ENCODE measurements at places on chromosomes 1 and 21.

DNA sequence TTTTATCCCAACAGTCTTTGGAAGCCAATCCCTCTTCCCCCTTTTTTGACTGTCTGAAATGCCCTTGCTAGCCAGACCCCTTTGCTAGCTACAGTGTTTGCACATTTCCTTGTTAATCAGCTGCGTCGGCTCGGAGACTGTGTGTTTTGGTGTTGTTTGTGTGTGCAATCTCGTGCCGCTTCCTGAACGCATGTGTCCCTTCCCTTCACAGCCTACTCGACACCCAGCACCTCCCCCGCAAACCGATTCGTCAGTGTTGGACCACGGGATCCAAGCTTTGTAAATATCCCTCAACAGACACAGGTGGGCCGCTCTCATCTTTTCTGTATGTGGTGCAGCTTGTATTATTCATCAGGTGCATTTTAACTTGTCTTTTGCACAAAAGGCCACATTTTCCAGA lies 298.7 kb downstream of the TM2D1 start:
- DNase-seq = no peak

GRCh38 chr1:26361605-26362122 lies 7.7 kb upstream of the CRYBG2 start:
- no peak for DNase-seq

DNA sequence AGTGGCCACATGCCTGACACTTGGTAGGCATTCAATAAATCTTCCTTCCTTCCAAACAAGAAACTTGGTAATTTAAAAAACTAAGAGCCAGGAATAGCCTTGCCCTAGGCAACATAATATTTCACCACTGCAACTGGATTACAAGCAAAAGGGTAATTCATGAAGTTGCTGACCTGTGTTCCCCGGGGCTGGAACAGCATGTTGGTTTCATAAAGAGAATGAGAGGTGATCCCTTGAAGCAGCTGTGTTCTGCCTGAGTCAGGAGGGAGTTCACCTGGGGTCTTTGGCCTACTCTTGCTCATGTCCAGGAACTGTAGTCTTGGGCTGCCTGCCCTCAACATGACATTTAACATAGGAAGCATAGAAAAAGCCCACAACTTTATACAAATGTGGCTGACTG lies 329.0 kb upstream of the DAB1 start:
- no peak for DNase-seq

DNA sequence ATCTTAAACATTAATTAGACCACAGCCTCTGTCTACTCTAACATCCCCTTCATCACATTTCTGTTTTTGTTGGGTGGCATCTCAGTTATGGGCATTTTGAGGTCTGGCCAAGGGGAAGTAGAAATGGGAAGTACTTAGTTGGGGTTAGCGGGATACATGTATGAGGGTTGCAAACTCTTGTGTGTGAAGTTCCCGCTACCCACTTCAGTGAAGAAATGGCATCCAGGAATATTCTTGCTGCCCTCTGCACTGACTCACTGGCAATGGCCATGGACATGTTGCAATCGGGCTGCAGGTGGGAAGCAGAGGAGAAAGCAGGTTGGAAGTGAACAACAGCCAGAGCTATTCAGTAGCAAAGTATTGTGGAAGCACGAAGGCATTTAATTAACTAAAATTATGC lies 7.4 kb downstream of the CD48 start:
- DNase-seq = no peak

- peak; percentile 25 for DNase-seq
These were observed 36.4 kb downstream of the PDC start for GRCh38 chr1:186424539-186424938.

- DNase-seq = no peak
These were observed 47.0 kb upstream of the AIM2 start for GRCh38 chr1:159123587-159123986.

GRCh38 chr1:46719689-46720088 lies 775 bp upstream of the EFCAB14 start:
- DNase-seq = peak; percentile 57

DNA sequence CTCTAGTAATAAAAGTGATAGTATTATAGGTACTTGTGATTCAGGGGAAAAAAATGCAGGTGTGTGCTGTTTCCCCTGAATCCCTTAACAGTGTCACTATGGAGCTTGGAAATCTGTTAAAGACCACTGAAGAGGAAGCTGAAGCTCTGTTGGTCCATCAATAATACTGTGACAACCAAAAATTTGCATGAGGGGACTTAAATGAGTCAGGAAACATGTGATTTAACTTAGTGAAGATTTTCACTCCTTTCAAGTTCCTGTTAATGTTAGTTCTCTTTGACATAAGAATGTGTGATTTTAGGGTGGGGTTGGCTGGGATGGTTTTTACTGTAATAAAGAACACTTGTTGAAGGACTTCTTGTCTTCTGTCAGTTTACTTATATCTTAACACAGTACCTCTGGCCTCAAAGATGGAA lies 32.0 kb downstream of the VANGL2 start:
- DNase-seq = no peak

GRCh38 chr1:246760422-246761347 lies 36.5 kb downstream of the SCCPDH start:
- DNase-seq = no peak

DNA sequence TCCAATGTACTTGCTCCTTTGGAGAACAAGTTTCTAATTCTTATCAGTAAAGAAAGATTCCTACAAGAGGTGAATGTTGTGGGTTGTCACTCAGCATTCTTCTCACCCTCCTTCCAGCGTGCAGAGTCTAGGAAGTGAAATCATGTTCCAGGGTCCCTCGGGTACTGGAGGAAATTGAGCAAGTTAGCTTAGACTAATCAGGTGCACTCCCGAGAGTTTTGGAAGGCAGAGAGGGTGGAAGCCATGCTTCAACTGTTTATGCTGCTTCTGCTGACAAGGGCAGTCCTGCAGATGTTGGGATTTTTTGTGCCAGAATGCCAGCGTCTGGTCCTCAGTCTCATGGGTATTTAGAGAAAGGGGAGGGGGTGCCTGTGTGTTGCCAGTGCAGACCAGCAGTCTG lies 5.3 kb upstream of the C1orf115 start:
- no peak for DNase-seq

DNA sequence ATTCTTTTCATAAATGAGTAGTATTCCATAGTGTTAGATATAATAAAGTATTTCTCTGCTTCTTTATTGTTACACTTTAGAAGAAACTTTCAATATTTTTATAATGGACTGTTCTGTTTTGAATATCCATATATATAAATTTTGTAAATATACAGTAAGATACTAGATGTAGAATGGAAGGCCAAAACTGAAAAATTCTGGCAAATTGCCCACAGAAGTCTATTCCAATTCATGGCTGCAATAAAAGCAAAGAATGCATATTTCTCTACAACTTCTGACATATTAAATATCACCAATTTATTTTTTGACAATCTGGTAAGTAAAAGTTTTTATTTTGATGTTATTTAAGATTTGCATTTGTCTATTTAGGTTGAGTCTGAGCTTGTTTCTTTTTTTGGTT lies 532.5 kb downstream of the NCAM2 start:
- no peak for DNase-seq

- DNase-seq = peak; percentile 10
These were observed 573.8 kb downstream of the LTN1 start for GRCh38 chr21:28418726-28419514.

- DNase-seq = peak; percentile 62
These were observed 4.9 kb downstream of the DNTTIP2 start for GRCh38 chr1:93874025-93874651.

DNA sequence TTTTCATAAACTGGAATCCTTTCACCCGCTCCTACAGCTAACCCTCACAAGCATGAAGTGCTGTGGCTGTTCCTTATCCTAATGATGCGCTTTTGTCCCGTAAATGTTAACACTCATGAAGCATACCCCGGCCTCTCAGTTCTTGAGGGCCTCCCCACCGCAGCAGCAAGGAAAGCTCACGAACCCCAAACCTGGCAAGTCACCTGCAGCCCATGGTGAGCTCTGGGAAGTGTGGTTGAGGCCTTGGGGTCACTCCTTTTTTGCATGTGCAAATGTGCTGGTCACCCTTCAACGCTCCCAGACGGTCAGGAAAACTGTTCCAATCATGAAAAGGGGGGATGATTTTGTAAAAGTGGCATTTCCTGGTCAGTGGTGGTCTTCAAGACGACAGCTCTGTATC lies 124.6 kb downstream of the PRDM2 start:
- no peak for DNase-seq

- no peak for DNase-seq
These were observed 157.2 kb downstream of the S1PR1 start for GRCh38 chr1:101394041-101394440.

GRCh38 chr1:203505526-203506204 lies 11.7 kb downstream of the OPTC start:
- DNase-seq = no peak

GRCh38 chr1:9291914-9292360 lies 757 bp upstream of the SPSB1 start:
- DNase-seq = peak; percentile 78

GRCh38 chr1:214277704-214278635 lies 3.0 kb upstream of the SMYD2 start:
- no peak for DNase-seq

DNA sequence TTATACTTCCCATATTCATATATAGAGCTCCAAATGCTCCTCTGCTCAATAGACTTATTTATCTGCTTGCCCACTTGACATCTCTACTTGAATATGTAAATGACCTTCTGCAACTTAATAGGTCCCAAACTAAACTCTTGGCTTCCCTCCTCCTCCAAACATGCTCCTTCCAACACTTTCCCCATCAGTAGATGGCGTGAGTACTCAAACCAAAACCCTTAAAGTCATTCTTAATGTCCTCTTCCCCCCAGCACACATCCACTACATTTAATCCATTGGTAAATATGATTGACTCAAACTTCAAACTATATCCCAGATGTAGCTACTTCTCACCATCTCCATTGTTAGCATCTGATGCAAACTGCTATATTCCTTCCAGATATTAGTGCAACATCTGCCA lies 48.5 kb upstream of the PBX1 start:
- no peak for DNase-seq

DNA sequence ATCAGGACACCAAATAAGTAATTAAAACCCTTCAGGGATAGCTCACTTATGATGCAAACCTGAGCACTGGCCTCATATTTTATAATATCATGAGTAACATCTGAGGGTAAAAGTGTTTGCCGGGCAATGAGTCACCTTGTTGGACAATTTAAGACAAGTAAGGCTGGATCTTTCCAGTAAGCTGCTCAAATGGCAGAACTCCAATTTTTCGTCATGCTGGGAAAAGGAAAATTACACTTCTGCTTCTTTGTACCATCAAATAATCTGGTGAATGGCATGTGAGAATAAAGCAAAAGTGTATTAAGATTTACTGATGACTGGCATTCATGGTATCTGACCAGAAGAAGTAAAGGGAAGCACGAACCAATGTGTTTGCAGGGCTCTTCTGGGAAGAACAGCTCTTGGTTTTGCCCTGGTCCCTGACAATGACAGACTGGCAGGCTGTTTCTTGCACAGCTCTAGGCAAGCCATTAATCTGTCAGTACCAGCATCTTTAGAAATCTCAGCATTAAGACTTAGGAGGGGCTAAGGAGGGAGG lies 392.2 kb downstream of the VAV3 start:
- DNase-seq = peak; percentile 29

GRCh38 chr1:172019976-172020375 lies 178.7 kb downstream of the DNM3 start:
- DNase-seq = no peak

- DNase-seq = no peak
These were observed 9.8 kb upstream of the KIF1B start for GRCh38 chr1:10200620-10201019.

GRCh38 chr1:39787468-39787867 lies 1.2 kb downstream of the BMP8B start:
- DNase-seq = peak; percentile 28

GRCh38 chr1:153741986-153742385 lies 14.1 kb downstream of the INTS3 start:
- no peak for DNase-seq

GRCh38 chr21:17191346-17191993 lies 321.4 kb upstream of the CXADR start:
- no peak for DNase-seq

- peak; percentile 21 for DNase-seq
These were observed 26.4 kb upstream of the IL12RB2 start for GRCh38 chr1:67281244-67281643.

- peak; percentile 21 for DNase-seq
These were observed 92.0 kb downstream of the CNIH3 start for GRCh38 chr1:224707843-224708725.

DNA sequence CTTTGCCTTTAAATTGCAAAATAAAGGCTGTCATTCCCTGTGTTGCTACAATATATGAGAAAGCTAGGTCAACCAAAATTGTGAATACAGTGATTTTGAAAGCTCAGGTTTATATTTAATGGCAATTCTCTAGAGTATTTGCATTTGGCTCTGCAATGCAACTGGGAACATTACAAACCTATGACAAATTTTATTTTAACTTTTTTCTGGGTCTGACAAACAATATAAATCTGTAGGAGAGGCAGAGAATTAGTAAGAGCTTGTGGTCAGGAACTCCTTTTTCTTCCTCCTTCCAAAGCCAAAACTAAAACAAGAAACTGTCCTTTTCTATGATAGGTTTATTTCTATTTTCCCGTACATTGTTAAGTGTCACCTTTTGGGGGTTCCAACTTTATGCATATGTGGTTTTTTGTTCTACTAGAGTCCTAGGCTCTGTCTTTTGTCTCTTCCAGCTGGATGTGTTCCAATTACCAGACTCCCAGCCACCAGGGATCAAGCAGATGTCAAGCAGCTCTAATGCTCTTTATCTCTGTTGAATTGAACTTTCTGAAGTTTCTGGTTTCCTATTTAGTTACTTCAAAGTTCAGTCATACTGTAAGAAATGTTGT lies 106.9 kb downstream of the ASH1L start:
- no peak for DNase-seq

- no peak for DNase-seq
These were observed 30.0 kb downstream of the CACHD1 start for GRCh38 chr1:64499966-64500365.

DNA sequence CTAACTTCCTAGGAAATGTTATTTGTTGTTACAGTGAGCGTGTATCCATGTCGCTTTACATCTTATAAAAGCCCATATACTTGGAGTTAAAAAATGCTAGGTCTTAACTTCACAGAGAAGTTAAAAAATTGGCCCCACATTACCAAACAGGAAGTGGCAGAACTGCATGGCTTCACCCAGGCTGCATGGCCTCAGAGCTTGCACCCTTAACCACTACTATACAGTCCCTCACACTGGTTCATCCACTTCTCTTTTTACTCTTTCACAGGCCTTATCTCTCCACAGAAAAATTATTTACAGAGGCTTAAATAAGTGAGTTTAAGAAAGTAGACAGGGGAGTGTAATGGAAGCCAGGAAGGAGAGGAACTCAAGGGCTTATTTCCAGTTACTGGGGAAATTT lies 402.5 kb downstream of the HHAT start:
- no peak for DNase-seq

- DNase-seq = no peak
These were observed 735.7 kb upstream of the CXADR start for GRCh38 chr21:16777041-16777720.

GRCh38 chr1:165856606-165857005 lies 29.2 kb downstream of the UCK2 start:
- no peak for DNase-seq

- DNase-seq = no peak
These were observed 1.2 kb downstream of the ARHGEF2 start for GRCh38 chr1:155976913-155977689.

Data from hepatocyte (in vitro differentiated cells).